T-helper 1 cell (primary cell): ENCODE measurements at places on chromosomes 2 and 18.

DNA sequence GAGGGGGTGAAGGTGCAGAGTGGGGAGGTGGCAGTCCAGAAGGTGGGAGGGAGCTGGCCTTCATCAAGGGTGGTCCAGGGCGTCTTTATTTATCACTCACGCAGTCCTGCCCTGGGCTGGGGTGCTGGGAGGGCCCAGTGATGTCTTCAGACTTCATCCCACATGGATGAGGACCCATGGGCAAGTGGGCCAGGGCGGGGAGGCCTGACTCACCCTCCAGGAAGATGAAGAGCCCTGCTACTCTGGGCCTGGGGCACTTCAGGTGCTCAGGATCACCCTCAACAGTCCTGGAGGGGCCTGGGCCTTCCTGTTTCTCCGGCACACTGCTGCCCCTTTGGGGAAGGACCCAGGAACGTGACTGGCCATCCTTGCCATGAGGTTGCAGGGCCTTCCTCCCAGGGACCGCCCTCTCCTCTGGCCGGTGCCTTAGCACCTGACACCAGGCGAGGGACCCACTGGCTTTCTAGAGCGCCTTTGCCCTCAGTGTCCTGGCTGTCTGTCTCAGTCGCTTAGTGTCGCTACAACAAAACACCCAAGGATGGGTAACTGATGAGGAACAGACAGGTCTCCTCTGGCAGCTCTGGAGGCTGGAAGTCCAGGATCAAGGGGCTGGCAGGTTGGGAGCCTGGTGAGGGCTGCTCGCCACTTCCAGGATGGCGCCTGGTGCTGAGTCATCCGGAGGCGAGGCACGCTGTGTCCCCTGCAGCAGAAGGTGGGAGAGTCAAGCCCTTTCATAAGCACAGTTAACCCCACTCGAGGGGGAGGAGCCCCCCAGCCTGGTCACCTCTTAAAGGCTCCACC, 57.8 kb upstream of the HS6ST1 start:
- DNase-seq = no peak

- DNase-seq = no peak
Observed at GRCh38 chr2:78992451-78992806, 33.1 kb upstream of the REG3G start.

DNA sequence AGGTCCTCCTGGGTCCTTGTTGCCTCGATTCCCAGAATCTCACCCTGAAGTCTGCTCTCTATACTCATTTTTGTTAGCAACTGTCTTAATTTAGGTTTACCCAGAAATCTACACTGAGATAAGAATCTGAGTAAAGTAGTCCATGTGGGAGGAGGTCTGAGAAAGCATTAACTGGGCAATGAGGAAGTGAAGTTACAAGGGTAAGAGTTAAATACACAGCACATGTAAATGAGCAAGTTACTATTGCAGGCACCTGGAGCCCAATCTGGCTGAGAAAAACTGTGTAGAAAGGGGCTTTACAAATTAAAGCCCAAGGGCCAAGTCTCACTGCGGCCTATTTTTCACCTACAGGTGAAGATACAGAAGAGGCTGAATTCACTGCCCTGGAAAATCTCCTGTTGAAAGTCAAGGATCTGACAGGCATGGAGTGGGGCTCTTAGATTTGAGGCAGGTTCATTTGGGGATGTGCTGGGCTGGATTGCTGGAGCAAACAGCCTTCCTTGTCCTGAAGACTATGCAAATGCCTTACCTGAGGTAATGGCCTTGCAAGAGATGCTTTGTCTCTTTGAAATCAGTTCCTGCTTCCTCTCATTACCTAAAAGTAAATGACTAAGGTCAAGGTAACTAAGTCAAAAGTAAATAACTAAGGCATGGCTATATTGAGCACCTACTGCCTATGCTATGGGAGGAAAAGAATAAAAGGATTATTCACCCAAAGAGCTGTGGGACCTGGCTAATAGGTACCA, 84.4 kb upstream of the DYNAP start:
- DNase-seq = no peak

DNA sequence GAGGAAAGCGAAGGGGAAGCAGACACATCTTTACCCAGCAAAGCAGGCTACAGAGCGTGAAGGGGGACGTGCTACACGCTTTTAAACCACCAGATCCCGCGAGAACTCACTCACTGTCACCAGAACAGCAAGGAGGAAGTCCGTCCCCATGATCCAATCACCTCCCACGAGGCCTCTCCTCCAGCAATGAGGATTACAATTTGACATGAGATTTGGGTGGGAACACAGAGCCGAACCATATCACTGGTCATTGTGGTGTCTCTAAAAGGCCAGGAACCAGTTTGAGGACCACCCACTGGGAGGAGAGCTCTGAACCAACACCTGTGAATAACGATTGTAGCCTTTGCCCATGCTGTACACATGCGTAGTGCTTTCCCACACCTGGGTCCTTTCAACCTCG, 116.6 kb upstream of the FAM136A start:
- DNase-seq = no peak
